Stimulated activated CD4-positive, alpha-beta T cell treated with anti-CD3 and anti-CD28 coated beads, Interleukin-1b, Interleukin-23, amount 100 ng/mL, for 1 hour (primary cell): ENCODE measurements at places on chromosomes 5 and 9.

DNA sequence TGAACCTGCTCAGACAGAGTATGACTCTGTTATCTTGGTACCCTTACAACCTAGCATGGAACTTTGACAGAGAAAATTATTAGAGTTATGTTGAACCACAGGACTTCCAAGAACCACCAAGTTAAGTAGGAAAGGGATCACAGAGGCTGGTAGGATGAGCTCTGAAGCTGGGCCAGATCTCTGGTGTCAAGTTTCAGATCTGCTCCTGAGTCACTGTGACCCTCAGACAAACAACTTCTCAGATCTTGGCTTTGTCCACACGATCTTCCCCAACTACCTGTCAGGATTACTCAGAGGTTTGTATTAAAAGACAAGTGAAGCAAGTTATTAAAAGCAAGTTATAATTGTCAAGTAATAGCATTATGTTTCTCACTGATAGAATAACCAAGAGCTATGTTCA is 189.0 kb downstream of the SEC61B start:
- no peak for DNase-seq

DNA sequence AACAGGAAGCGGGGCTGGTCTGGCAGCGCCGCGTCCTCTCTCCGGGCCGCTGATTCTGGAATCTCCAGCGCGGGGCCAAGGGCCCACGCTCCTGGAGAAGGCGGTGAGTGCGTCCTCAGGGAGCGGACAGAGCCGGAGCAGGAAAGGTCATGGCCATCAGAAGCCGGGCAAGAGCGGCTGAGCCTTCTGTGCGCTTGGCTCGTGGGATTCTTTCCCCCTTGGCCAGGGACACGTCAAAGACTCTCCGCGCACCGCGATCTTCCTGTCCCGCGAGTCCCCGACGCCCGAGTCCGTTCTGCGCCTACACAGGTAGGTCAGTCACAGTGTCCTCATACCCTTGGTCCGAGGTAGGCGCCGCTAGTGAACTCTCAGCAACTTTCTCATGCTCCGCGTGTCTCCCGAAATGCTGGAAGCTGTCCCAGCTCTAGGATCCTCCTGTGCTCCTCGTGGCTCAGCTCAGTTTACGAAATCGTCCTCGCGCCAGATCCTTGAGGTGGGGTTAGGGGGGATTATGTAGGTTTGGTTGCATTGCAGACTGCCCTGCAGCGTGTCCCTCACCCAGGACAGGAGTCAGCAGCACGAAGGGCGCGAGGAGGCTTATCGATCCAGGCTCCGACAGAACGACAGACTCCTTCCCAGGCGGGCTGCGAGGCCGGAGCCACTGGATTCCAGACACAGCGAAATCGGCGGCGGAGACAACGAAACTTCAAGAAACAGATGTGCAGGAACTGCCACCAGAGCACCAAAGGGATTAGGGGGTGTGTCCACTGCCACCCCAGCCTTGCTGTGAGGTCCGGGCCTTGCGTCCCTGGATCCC is 8.7 kb downstream of the LHX6 start:
- DNase-seq = no peak

DNA sequence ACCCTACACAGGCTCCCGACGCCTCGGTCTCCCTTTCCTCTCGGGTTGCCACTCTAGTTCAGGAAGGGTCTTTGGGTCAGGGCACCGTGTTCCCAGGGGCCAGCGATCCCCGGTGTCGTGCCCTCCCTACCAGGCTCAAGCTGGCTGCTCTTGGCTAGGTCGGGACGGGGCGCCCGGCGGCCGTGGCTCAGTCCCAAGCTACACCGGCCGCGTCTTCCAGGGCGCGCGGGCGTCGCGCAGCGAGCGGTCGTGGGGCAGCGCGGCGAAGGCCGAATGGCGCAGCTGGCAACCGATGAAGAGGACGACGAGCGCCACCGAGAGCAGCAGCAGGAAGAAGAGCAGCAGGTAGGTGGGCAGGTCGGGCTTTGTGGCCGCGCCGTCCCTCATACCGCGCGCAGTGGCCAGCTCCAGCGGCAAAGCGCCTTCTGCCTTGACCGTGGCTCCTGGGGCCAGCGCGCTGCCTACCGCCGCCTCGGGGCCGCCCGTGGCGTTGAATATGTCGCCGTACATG is 892 bp downstream of the SMIM32 start:
- DNase-seq = no peak

DNA sequence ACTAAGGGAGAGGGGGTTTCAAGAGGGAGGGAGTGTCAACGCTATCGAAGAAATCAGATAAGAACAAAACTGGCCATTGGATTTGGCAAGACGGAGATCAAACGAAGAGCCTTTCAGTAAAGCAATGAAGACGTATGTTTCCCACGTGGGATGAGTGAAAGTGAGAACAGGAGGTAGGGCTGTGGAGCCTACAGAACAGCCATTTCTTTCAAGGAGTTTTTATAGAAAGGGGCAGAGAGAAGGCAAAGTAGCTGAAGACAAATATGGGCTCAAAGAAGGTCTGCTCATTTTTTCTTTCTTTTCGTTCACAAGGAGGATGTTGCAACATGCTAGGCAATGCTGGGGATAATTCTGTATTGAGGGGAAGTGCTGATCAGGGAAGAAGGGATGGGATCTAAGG is 98.3 kb downstream of the SUSD1 start:
- DNase-seq = no peak

- DNase-seq = no peak
Measured at GRCh38 chr5:43409809-43410271, 2.4 kb downstream of the CCL28 start.

DNA sequence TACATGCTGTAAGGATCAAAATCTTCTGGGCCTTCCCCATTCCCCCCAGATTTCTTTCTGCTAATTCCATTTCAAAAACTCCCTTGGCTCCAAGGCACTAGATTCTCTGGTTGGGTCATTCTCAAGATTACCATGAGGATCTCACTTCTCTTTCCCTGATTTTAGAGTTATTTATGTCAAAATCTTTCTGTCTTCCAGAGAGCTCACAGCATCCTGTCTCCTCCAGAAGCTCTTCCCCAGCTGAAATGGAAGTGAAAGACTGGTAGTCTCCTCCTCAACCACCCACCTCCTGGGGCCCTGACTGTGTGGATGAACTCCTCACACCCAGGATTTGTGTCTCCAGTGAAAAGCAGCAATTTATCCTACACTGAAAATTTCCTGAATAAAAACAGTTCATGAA is 11.9 kb upstream of the ZNF366 start:
- DNase-seq = no peak

DNA sequence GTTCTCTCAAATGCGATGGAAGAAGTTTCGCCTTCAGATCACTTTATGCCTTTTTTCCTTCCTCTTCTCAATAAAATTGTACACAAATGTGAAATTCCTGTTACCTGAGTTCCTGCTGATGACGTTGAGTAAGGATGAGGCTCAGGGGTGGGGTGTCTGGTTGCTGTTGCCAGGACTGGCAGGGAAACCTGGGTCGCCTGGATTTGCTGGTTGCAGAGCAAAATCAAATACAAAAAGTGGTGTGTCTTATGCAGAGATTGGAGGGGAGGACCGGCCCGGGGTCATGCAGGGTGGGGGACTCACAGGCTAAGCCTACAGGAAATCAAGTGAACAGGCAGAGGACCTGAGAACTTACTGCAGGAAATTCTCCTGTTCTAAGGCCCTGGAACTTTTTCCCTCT is 39.2 kb downstream of the ANXA2R start:
- no peak for DNase-seq

DNA sequence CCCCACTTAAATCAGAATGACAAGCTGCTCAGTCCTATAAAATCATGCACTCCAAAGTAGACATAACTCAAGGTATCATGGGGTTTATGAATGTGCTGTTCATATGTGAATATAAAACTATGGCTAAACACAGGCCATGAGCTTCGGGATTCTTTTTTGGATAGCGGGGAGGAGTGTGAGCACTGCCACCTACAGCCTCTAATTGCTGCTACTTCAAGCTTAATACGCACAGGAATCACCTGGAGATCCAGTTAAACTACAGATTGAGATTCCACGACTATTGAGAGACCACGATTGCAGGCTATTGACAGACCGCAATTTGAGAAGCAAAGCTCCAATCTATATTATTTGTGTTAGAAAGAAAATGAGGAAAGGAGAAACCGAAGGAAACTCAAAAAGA is 231.6 kb downstream of the MCTP1 start:
- no peak for DNase-seq

GRCh38 chr5:1437226-1437829 is 7.9 kb downstream of the SLC6A3 start:
- no peak for DNase-seq

DNA sequence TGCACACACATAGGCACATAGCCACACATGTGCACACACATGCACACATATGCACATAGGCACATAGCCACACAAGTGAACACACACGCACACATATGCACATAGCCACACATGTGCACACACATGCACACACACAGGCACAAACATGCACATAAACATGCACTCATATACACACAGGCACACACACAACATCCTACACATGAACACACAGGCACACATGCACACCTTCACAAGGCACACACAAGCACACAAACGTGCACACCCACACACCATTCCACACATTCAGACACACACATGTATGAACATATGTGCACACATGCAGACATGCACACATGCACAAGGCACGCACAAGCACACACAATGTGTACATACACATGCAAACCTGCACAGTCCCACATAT is 484.7 kb downstream of the IRX1 start:
- DNase-seq = no peak
